AG08396 (cell line): ENCODE measurements at places on chromosomes 2 and 18.

DNA sequence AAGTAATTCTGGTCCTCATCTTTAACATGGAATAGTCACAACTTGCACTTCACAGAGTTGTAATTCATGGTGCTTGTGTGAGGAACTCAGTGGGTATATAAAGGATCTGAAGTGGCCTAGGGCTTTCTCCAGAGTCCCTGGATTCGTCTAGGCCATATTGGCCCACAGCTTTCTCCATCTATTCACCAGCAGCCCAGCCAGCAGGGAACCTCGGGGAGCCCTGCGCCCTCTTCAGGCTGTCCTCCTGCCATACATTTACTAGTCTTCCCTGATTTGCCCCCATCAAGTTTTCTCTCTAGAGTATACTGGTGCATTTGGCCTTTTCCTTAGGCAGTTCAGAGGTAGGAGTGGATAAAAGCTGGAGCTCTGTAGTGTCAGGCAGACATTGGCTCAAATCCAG lies 278.3 kb downstream of the MYCN start:
- DNase-seq: no peak

- no peak for DNase-seq
Observed at GRCh38 chr2:63163161-63163820, 112.7 kb downstream of the OTX1 start.

DNA sequence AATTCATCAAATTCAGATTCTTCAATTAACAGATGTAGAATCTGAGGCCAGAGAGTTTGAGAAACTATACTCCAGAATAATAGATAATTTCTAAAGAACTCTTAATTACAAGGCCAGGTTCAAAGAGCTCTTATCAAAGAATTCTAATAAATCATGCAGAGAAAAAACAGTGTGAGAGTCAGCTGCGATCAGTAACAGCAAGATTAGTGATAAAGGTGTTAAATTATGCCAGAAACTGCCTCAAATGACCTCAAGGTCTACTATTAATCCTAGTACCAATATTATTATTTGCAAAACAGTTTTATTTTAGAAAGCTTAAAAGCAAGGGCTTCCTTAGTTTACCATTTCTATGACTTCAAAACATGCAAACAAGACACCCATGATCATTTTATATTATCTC lies 215.3 kb downstream of the GCA start:
- no peak for DNase-seq

GRCh38 chr2:83369601-83370418 lies 1089.3 kb downstream of the SUCLG1 start:
- no peak for DNase-seq

DNA sequence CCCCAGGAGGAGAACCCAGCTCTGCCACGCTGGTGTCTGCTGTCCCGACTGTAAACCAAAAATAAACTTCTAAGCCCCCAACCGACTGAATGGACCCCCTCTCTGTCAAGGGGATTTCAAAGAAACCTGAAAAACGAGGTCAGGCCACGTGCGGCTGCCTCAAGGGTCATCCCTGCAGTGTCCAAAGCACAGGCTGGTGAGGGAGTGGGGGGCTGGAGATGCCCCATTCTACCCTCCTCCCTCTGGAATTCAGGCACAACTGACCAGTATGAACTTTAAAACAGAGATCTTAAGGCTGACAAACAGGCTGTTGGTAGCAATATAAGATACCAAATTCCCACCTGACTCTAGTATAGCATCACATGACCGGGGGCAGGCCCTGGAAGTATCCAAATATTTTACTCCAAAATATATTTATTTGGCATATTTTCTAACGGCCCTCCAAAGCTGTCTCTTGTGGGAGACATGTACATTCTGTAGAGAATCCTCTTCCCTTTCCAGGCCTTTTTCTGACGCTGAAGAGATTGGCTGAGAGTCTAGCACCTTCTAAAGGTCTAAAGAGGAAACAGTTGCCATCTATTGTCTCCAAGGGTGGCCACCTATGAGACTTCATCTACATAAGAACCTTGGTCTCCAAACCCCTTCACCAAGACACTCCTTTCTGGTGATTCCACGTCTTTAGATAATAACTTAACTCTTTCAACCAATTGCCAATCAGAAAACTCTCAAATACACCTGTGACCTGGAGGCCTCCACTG lies 40.4 kb upstream of the CTDP1 start:
- no peak for DNase-seq

DNA sequence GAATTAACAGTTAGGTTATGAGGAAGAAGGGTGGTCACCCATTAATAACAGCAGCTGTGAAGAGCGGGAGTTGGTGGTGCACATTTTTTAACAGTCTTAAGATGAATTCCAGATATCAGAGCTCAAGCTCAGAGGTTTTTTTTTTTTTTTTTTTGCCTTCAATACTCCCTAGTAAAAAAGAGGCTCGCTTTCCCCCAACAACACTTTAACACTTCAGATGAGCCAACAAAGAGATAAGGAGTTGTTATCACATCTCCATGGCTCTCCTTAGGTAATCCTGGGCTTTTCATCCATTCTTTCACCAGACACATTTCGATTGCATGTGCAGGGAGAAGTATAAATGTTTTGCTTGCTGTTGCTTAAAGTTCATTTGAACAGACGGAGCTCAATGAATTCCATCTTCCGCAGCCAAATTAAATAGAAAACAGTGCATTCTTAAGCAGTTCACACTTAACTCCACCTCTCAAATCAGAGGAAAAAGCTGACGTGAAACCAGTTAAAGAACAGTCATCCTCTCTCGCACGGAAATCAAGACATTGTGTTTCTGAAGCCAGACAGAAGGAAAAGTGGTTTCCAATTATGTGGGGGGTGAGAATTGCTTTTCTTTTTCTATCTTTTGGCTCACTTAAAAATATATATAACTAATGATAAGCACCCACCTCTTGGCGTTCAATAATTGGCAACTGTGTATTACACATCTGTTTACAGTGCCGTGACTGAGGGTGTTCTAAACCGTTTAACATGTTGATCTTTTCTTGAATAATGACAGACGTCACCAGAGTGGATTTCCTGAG lies 118.2 kb downstream of the ZNF521 start:
- DNase-seq: no peak

DNA sequence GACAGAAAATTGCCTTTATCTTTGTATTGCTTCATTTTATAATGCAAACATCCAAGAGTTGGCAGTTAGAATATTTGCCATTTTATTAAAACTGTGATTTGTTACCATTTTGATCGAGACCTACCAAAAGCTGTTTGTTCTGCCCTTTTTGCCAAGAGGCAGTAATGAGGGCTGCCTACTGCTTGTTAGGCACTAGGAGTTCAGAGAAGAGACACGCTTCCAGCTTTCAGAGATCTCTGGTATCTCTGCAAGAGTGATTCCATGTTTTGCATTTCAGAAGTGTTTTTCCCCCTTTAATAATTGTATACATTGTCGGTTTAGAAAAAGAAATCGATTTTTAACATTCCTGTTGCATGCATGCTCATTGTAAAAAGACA lies 628 bp downstream of the MRPL30 start:
- no peak for DNase-seq

DNA sequence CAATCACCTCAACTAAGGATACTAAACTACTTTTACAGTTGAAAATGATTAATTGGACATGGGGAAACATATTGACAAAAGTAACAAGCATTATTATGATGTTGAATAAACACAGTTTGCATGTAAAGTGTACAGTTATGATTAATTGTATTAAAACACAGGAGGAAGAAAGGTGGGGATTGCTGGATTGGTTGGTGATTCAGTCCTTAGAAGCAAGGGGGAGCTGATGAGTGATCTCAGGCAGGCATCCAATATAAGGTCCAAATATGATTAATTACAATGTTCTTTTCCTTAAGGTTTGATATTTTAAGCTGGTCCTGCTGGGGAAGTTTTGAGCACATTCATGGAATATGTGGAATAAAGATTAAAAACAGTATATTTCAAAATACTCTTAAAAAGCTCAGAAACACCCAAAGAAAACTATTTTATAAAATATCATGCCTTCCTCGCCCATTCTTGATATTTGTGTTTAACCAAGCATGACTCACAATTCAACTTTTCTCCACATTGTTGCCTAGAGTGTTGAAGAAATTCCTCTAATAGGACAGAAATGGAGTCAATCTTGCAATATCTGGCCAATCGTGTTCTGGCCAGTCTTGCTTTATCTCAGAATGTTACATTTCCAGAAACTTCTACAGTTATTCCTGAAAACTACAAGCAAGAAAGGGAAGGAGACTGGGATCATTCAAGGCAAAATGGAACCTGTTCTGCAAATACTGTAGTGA lies 268.2 kb downstream of the RPIA start:
- no peak for DNase-seq

DNA sequence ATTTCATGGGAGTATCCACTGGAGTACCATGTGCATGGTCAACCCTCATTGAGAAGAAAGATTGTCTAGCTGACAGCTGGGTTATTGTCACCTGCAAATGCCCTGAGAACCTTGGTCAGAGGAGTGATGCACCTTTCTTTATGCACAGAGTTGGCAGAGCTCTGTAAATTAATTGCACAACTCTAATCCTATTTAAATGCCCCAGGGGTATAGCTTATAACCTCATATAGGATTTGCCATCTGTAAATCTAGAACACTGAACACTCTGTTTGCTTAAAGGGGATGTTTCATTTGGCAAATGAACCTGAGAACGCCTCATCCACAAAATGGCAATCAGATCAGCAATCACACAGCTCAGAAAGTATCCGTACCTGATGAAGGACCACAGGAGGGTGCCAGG lies 71.8 kb upstream of the SP5 start:
- no peak for DNase-seq

DNA sequence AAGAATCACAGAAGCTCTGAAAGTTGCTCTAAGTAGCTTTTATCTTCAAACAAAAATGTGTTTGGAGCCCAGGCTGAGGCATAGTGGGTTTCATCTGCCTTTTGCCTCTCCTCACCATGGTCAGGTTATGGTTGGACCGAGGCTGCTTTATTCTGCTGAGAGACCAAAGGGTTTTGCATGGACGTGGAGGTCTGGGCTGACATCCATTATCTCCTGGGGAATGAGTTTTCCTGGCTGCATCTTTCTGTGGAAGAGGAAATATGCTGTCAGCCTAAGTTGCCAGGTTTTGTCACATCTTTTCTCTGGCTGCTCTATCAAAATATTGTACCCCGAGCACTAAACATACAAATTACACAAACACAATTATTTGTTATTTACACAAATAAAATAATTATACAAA lies 223.2 kb downstream of the LDLRAD4 start:
- no peak for DNase-seq

DNA sequence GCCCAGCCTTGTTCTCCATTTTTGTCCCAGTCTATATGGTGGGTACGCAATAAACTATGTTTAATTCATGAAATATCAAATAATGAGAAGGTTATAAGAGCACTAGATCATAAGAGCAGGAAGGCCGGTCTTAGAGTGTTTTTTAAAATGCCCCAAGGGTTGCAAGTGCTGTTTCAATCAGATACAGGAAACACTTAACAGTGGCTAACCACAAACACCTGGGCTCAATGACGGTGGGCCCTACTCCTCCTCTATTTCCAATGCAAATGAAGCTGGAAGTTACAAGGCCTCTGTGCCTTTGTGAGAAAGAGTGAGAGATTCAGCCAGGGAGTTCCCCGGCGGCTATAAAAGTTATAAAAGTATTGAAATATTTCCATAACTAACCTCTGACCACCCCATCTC lies 18.9 kb upstream of the WDR33 start:
- DNase-seq: no peak

GRCh38 chr2:199707593-199708185 lies 143.3 kb downstream of the FTCDNL1 start:
- DNase-seq: no peak

- DNase-seq: no peak
Observed at GRCh38 chr2:12196495-12196894, 450.1 kb downstream of the LPIN1 start.

GRCh38 chr2:241280291-241280690 lies 35.2 kb downstream of the HDLBP start:
- DNase-seq: no peak

GRCh38 chr2:75180476-75180875 lies 18.8 kb downstream of the TACR1 start:
- DNase-seq: no peak

DNA sequence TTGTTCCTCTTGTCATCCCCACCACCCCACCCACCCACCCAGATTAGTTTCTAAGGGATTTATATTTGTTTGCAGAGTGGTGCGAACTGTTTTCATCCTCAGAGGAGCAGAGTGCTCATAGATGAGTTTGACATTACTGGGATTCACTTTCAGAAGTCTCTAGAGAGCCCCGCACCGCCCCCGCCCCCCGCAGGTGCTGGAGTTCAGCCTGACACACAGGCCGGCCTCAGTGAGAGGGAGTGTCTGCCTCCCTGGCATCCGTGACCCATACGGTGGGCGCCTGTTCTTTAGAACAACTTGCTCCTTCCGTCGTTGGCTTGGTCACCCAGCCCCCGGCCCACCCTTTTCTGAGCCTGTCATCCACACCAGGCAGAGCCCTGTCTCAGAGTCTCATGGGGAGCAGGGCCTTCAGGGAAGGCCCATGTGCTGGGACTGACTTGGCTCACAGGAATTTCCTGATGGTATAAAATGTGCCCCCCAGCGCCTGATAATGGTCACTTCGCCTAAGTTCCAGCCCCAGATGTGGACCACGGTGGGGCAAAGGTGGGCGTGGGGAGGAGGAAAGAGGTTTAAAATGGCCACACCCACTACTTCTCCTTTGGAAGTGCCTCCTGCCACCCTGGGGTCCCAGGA lies 44.3 kb downstream of the HPCAL1 start:
- no peak for DNase-seq
